Thoracic aorta endothelial cell (primary cell): ENCODE measurements at places on chromosomes 16 and 17. TPM values are rescaled to one million over a fixed set of nuclear protein-coding genes. Genes with fewer than 3 reads are reported as not detected.

The SLX1B gene
- total RNA-seq, result 22.3 and 41.9 TPM in 2 replicates

The RCVRN gene
- not detected in 2 replicates for total RNA-seq

The TOM1L1 gene
- total RNA-seq, result 3.4 and 5.2 TPM in 2 replicates

The NT5M gene
- 0.53 and 0.93 TPM in 2 replicates for total RNA-seq

The TBC1D26 gene
- total RNA-seq, result not detected in 2 replicates

The BLTP2 gene
- total RNA-seq, result 213 TPM in 2 replicates

The SLC52A1 gene
- 0.07 TPM in 1 of 2 replicates, not detected in the other for total RNA-seq

The TMED6 gene
- 0.13 and 0.14 TPM in 2 replicates for total RNA-seq

The GALR2 gene
- total RNA-seq, result not detected in 2 replicates
